ENCODE measurements at places on chromosomes 11 and 22.

GRCh38 chr11:15864026-15864805 lies 492.1 kb downstream of the SOX6 start:
- H3K36me3 ChIP-seq, result no peaks in the 10 kb centered on the region
- H3K4me1 ChIP-seq, result no peaks in the 10 kb centered on the region
- no peak for DNase-seq
- H3K27ac ChIP-seq, result no peak overlapping the region

DNA sequence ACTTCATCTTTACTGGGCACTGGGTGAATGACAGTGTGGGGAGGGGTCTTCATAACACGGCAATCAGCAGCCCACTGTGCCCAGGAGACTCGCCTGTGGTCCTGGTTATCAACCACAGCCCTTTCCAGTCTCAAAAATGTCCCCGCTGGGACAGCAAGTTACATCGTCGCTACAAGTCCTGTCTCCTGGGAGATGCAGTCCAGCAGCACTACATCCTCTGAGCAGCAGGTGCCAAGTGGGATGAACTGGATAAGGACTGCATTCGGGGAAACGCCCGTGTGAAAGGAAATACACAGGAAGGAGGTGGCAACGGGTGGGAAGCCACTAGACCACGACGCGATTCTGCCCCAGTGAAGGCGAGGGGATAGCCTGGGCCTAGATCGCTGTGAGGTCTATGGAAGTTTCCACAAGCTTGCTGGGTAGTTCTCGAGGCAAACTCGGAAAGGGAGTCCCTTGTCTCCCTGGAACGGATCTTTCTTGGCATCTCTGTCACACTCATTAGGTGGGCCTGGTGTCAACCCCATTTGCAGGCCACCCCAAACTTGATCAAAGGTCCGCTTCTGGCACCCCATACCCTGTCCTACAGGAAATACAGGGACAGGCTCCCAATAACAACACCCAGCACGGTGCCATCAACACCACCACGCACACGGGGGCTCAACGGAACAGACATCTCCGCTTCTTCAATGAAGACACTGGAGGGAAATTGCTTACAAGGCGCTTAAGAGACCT lies 4.4 kb downstream of the ASCL2 start:
- H3K4me3 ChIP-seq, result no peak overlapping the region
- H3K36me3 ChIP-seq, result no peaks in the 10 kb centered on the region
- H3K27me3 ChIP-seq, result peaks cover 70% of the 10 kb centered on the region
- no peaks in the 10 kb centered on the region for H3K4me1 ChIP-seq
- H3K27ac ChIP-seq, result no peak overlapping the region

DNA sequence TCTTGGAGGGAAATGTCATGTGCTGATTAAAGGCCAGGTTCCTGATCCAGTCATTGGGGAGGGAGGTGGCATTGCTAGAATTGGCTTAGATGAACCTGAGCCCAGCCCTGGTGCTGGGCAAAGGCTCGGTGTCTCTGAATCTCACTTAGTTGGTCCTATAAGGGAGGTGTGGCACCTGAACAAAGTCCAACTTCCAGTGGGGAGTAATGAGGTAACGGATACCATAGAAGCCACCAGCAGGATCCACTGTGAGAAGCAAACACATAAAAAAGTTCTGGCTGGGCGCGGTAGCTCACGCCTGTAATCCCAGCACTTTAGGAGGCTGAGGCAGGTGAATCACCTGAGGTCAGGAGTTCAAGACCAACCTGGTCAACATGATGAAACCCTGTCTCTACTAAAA lies 26.6 kb downstream of the PRDM11 start:
- no peaks in the 10 kb centered on the region for H3K27me3 ChIP-seq

DNA sequence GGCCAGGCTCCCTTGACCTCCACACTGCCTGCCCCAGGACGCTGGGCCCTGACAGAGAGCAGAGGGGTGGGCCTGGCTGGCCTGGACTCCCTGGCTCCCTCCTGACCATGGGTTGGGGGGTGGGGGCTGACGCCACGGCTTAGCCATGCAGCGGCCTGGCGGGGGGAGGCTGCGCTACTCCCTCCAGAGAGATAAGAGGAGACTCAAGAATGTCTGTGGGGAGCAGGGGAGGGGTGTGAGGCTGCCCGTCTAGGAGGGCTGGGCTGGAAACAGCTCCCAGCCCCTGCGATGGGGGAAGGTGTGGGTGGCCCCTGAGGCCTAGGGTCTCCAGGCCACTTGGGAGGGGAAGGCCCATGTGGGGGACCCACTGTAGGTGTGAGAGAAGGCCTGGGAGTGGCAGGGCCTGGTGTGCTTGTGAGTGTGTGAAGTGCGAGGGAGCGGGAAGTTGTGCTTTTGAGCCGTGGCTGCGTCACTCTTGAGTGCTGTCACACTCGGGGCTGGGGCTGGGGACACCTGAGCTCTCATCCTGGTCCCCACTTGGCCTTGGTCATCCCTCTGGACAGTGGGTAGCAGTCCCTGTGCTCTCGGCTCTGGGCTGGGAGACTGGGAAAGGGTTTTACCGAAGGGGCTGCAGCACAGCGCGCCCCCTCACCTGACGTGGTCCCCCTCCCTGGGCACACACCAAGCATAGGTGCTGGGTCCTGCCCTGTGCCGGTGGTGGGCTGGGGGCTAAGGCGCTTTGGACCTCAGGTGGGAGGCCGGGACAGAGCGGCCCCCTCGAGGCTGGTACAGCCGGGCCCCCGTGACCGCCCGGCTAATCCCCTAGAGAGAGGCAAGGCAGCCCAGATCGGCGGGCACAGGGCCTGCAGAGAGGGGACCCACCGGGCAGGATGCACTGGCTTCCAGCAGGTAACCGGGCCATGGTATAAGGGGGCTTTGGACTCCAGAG lies 2.4 kb downstream of the MYRF start:
- peak overlapping the region; percentile 99 for H3K4me3 ChIP-seq
- DNase-seq, result peak; percentile 52
- H3K27ac ChIP-seq, result peak overlapping the region; percentile 94
- peaks cover 74% of the 10 kb centered on the region for H3K4me1 ChIP-seq
- peaks cover 57% of the 10 kb centered on the region for H3K36me3 ChIP-seq
- no peaks in the 10 kb centered on the region for H3K27me3 ChIP-seq

DNA sequence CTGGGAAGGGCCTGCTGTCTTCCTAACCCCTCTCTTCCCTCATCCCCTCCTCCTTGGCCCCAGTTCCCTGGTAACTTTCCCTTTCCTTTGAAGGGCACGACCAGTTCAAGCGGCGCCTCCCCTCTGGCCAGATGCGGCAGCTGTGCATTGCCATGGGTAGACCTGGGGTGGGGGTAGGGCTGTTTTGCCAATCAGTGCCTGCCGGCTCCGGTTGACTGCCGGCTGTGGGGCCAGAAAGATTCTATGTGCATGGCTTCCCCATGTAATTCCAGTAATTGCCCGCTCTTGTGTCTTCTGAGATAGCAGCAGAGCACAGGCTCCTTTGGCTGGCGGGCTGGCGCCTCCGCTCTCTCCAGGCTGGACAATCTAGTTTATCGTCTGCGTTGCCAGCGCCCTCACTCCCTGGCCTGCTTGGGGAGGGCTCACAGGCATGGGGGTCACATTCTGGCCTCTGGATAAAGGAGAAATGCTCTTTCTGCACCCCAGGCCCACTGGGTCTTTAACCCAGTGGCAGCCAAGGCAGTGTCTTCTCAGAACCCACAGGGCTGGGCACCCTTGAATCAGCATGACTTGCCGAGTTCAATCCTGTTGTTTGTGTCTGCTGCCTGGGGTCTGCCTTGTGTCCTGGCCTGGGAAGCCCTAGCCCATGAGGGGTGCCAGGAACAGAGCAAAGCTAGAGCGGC lies 9.4 kb downstream of the SIDT2 start:
- H3K4me1 ChIP-seq, result no peaks in the 10 kb centered on the region
- no peak overlapping the region for H3K4me3 ChIP-seq

DNA sequence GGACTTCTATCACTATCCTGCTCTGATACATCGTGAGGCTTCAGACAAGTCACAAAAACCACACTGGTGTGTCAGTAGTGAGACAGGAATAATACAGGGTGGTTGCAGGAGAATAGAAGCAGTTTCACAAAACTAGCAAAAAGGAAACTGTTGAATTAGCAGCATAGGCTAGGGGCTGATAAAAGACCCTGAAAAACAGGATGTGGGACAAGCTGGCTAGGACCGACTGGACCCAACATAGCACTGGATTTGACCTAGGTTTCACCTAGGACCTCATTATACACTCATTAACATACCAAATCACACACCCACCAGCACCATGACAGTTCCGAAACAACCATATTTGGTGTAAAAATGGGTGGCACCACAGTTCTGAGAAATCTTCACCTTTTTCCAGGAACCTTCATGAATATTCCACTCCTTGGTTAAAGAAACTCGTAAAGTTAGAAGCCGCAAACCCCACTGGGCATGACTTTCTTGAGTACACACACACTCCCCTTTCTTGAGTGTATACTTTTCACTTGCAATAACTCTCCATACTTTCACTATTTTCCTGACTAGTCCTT lies 76.2 kb downstream of the SLC1A2 start:
- DNase-seq, result no peak
- H3K27ac ChIP-seq, result no peak overlapping the region
- H3K4me1 ChIP-seq, result no peaks in the 10 kb centered on the region
- H3K36me3 ChIP-seq, result no peaks in the 10 kb centered on the region

DNA sequence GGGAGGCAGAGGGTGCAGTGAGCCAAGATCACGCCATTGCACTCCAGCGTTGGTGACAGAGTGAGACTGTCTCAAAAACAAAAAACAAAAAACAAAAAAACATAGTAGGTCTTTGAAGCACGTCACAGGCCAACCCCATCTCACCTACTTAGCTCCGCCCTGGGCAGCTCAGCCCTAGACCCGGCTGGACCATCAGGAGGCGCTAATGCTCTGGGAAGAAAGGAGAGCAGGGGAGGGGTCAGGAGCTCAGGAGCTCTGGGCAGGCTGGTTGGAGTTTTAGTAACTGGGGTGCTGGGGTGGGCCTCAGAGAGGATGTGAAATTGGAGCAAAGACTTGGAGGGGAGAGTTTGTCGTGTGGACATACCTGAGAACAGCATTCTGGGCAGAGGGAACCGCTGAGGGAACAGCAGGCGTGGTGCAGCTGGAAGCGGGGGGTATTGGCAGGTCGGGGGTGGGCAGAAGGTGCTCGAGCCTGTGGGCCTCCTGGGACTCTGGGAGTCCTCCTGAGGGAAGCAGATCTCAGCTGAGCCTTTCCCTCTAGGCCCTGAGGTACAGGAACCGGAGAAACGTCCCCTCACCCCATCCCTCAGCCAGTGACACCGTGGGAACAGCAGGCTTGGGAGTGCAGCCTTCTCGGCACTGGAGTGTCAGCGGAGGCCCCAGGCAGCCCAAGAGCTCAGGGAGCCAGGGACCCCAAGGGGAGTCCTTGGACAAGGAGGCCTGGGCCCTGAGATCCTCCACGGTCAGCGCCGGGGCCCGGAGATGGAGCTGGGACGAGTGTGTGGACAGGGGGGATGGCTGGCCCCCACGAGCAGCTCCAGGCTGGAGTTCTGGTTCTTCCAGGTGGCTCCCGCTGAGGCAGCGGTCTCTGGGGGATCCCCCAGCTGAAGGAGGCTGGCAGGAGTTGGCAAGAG lies 2.2 kb upstream of the RPS6KA4 start:
- peaks cover 35% of the 10 kb centered on the region for H3K4me1 ChIP-seq
- peak overlapping the region; percentile 89 for H3K27ac ChIP-seq
- no peaks in the 10 kb centered on the region for H3K27me3 ChIP-seq
- DNase-seq, result peak; percentile 65

- peaks cover 5% of the 10 kb centered on the region for H3K36me3 ChIP-seq
- DNase-seq, result no peak
- H3K4me3 ChIP-seq, result no peak overlapping the region
- H3K4me1 ChIP-seq, result no peaks in the 10 kb centered on the region
- no peak overlapping the region for H3K27ac ChIP-seq
Measured at GRCh38 chr11:134941326-134941725, 529.3 kb upstream of the B3GAT1 start.

- no peak overlapping the region for H3K27ac ChIP-seq
- peaks cover 8% of the 10 kb centered on the region for H3K36me3 ChIP-seq
- H3K4me1 ChIP-seq, result peaks cover 27% of the 10 kb centered on the region
- peak; percentile 86 for DNase-seq
- no peak overlapping the region for H3K4me3 ChIP-seq
- no peaks in the 10 kb centered on the region for H3K27me3 ChIP-seq
Measured at GRCh38 chr11:72040491-72041363, 39.6 kb downstream of the NUMA1 start.

Data from Calu3 (cell line).